Hematopoietic multipotent progenitor cell treated with erythropoietin and hydrocortisone succinate and interleukin-3 and kit ligand, for 6 days (in vitro differentiated cells): ENCODE measurements at places on chromosomes 2 and 18.

- DNase-seq: no peak
These were observed 62.7 kb upstream of the KIF5C start for GRCh38 chr2:148812306-148812705.

DNA sequence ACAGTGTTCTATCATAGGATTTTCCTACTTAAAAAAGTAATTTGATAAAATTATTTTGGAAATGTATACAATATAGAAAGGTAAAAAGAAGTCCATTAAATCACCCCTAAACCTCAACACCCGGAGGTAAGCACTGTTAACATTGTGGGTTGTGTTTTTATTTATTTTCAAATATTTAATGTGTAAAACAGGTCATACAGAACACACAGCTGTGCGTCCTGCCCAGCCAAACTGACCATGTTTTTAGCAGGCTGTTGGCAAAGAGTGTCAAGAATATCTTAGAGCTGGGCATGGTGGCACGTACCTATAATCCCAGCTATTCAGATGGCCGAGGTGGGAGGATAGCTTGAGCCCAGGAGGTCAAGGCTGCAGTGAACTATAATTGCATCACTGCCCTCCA is 78.8 kb upstream of the ZNF532 start:
- no peak for DNase-seq

DNA sequence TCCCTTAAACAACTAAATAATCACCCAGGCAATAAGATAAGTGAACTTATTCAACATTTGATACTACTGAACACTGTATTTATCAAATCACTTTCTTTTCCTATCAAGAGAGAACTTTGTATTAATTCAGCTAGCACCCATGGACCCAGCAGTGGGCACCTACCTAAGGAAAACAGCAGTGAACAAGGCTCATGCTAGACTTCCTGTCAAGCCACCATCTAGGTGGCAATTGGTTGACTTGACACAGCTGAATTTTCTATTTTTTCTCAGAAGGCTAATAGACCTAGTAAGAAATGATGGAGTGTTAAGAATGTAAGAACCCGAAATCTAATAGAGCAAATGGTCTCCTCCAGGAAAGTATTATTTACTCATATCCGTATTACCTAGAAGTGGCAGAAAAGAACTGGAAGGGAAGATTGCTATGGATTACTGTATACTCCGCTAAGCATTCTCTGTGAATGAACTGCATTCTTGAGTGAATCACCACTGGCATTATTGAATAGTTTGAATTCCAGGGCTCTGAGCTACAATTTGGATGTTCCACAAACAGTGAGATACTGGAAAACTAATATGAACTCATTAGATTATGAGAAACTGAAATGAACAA is 988.2 kb upstream of the CDH2 start:
- no peak for DNase-seq

GRCh38 chr18:78683191-78684010 is 296.2 kb upstream of the SALL3 start:
- DNase-seq: no peak

DNA sequence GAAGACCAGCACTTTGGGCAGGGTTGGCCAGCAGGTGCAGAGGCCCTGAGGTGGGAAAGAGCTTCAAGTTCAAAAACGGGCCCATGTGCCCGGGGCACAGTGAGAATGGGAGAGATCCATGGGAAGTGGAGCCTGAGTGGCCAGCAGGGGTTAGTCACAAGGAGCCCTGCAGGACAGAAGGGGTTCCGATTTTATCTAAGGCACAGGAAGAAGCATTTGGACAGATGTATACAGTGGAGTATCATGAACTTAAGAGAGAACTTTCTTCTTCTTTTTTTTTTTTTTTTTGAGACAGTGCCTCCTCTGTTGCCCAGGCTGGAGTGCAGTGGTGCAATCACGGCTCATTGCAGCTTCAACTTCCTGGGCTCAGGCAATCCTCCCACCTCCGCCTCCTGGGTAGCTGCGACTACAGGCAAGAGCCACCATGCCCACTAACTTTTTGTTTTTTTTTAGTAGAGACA is 24.0 kb downstream of the WIPF1 start:
- no peak for DNase-seq

DNA sequence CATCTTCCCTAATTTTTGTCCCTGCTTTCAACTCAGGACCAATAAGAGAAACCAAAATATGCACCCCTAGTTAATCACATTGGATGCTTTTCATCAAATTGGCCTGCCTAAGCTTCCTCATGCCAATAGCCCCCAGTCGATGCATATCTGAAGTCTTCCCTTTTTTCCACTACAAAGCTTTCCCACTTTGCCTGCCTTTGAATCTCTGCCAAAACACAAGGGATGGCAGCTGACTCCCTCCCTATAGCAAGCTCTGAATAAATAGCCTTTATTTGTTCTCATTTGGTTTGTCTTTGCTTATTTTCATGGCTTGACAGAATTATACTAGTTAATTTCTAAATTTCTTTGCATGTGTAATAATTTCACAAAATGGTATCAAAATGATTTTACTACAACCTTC is 621.2 kb downstream of the MBD2 start:
- no peak for DNase-seq

- DNase-seq: no peak
These were observed 1.5 kb downstream of the RALB start for GRCh38 chr2:120254178-120254577.

DNA sequence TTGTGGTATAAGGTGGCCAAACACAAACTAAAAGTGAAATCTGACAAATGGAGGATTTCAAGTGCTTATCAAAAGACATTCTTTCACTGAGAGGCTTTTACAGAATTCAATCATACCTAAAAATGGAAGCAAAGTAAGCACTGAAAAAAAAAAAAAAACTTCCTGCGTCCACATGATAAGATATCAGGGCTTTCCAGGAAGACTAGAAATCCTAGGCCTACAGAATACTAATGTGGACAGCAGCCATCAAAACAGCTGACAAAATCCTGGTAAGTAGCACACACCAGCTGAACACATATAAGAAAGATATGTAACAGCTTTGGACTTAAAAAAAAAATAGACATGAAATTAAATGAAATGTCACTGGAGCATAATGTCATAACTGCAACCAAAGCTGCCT is 178.2 kb downstream of the SUCLG1 start:
- DNase-seq: no peak

DNA sequence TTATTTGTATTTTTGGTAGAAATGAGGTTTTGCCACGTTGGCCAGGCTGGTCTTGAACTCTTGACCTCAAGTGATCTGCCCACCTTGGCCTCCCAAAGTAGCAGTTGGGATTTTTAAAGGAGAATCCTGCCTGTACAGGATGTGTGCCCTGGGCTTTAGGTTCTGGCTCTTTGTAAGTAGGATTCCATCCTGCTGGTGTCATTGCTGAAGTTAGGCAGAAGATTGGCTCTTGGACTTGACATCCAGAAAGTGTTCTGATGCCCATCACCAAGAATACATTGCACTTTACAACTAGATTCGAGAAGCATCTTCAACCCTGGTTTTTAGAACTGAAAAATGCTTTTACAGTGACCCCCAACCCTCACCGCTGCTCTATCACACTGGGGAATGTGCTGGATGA is 4.4 kb upstream of the TWIST2 start:
- no peak for DNase-seq

- DNase-seq: no peak
These were observed 1078.5 kb upstream of the ZEB2 start for GRCh38 chr2:145598434-145598833.

DNA sequence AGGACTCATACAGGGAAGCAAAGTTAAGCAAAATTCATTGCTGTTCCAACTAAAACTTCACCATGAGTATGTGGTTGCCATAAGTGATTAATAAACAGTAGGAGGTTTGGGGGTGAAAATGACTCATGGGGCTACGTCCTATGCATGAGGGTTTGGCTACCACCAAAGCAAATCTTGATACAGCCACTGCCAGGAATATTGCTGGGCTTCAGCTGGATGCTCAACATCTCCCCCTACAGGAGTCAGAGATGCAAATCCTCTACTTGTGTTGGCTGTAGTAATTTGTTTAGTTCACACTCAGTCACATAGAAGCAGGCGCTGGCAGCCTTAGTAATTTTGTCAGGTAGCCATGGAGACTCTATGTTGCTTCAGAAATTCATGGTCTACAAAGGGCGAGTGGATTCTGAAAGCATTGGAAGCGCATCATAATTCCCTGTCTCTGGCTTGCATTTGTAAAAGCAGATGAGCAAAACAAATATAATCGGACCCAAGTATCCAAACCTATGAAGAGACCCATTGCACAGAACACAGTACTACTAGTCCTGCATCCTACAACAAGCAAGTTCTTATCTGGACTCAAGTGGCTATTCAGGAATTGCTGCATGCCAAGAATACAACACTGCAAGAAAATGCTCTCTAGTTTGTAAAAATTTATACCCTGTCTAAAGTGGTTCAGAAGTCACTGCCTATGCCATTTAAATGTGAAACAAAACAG is 76.0 kb downstream of the CD28 start:
- DNase-seq: peak; percentile 83

GRCh38 chr2:112259509-112260294 is 4.9 kb upstream of the ZC3H8 start:
- peak; percentile 94 for DNase-seq

DNA sequence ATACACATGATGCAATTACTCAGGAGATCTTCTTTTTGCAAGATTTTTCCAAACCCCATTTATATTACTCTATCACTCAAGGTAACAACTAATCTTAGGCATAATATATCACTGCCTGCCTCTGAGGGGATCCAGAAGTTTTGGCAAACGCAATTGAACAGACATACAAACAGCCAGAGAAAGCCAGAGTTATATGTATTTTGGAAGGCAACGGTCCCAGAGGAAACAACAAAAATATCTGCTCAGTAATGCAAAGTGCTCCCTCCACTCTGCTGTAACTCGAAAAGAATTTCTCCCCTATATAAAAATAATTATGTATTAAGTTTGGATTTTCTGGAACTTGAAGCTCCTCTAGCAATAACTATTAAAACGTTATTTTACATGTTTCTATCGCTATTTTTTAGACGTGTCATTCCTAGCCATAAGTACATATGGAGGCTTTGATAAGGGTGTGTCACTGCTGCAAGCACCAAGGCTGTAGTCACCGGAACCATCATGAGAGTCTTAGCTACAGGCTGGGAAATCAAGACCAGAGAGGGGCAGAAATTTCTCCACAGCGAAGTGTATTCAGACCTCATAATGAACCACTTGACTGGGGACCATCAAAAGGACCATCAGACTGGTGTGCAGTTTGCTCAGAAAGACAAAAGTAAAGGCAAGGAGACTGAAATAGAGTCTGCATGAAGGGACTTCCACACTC is 3.7 kb upstream of the GKN1 start:
- peak; percentile 16 for DNase-seq

DNA sequence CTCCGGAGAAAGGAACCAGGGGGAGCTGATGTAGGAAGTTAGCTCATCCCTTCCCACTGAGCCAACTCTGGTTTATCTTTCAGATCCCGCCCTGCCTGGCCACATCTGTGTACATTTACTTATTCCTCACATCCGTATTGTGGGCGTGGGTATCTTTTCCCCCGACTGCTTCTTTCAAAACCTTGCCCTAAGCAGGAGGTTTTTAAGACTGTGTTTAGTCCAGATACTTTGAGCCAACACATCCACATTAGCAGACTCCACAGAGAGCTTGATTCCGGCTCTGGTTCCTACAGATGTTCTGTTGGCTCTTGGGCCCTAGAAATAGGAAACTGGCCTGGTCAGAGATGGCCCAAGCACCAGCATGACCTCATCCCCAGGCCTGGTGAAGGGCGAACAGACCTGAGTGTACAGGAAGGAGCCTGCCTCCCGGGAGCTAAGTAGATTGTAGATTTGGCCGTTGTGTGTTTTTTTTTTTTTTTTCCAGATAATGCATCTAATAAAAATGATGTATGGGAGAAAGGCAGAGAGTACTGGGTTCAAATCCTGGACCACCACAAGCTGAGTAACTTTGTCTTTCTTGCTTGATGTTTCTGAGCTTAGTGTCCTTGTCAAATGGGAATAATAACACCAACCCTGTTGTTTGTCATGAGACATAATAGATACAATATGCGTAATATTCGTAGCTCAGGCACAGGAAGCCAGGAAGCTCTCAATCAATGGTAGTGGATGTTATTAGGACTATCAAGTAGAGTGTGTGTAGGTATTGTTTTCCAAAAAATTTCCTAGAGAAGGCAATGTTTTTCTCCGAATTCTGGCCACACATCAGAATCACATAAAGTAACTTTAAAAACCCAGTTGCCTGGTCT is 92.3 kb downstream of the PRKCE start:
- DNase-seq: no peak

DNA sequence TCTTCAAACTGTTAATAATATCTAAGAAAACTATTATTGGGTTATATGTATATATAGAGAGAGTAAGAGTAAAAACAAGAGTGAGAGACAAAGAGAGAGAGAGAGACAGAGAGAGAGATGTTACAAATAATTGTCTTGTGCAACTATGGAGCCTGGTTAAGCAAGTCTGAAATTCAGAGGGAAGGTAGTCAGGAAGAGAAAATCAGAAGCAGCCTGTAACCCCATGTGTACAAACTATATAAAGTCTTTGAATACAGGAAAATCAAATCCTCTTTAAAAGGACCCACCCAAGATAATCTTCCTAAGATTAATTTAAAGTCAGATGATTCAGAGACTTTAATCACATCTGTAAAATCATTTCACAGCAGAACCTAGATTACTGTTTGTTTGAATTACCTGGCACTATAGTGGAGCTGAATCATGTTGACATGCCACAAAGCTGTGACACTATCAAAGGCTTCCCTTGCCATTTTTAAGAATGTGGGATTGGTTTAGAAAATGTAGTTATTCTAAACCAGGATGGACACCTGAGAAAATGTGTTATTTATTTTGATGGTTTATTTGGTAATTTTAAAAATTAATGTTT is 301.7 kb upstream of the FSIP2 start:
- no peak for DNase-seq

GRCh38 chr2:142175813-142176338 is 45.1 kb upstream of the LRP1B start:
- no peak for DNase-seq

GRCh38 chr18:23950644-23951043 is 63.9 kb upstream of the TTC39C start:
- DNase-seq: no peak

- no peak for DNase-seq
These were observed 110.6 kb downstream of the HNRNPLL start for GRCh38 chr2:38492042-38492615.

- no peak for DNase-seq
These were observed 85.5 kb downstream of the PIGN start for GRCh38 chr18:62101321-62101721.

DNA sequence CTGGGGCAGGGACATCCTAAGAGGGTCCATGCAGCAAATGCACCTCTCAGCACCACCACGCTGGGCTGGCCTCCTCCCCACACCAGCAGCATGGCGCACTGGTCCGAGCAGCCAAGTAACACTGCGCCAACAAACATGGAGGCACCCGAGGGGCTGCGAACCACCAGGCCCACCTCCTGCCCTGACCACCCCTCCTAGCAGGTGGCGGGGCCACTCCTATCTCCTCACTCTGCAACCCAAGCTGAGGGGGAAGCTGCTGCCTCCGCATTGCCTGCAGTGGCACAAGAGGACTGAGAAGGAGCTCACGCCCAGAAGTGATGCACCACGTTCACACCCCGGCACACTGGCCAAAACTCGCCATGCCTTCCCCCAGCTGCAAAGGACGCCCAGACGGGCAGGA is 94.4 kb downstream of the EIPR1 start:
- DNase-seq: no peak

GRCh38 chr2:204133476-204133875 is 196.9 kb downstream of the ICOS start:
- no peak for DNase-seq
